ENCODE measurements at places on chromosomes 12 and 14.

GRCh38 chr12:124420996-124421674, 126.2 kb downstream of the RFLNA start:
- no peak for DNase-seq

DNA sequence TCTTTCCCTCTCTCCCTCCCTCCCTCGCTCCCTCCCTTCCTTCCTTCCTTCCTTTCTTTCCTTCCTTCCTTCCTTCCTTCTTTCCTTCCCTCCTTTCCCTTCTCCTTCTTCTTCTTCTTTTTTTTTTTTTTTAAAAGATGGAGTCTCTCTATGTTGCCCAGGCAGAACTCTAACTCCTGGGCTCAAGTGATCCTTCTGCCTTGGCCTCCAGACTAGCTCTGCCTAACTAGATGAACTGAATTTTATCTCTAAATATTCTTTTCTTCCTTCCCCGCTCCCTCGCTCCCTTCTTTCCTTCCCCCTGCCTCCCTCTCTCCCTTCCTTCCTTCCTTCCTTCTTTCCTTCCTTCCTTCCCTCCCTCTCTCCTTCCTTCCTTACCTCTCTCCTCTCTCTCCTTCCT, 170.5 kb upstream of the LHX5 start:
- DNase-seq: no peak

GRCh38 chr12:46358791-46359666, 13.5 kb downstream of the SLC38A2 start:
- no peak for DNase-seq

GRCh38 chr12:31797230-31797872, 68.5 kb upstream of the AMN1 start:
- DNase-seq: no peak

All from stimulated activated CD4-positive, alpha-beta T cell treated with anti-CD3 and anti-CD28 coated beads, Interleukin-1b, Interleukin-23, amount 100 ng/mL, for 24 hours (primary cell).